ENCODE measurements at places on chromosomes 5 and 9. TPM values are rescaled to one million over a fixed set of nuclear protein-coding genes. Genes with fewer than 3 reads are reported as not detected.

The SLC27A6 gene
- total RNA-seq, result not detected

The CBY3 gene
- 0.51 TPM for total RNA-seq

DNA sequence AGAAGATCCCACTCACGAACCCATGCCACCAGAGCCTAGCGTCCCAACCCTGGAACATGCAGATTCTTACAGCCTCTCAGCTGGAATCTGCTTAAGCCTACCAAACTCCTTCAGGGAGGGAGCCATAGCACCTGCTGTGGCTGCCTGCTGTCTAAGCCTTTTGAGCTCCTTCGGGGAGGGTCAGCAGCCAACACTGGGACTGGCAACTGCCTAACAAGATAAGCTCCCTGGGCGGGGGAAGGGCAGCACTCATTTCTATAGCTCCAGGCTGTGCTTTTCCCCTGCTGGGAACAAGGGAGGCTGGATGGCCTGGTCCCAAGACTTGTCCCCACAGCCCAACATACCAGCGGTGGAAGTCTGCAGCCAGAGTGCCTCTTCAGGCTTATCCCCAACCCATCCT lies 199.1 kb upstream of the OR13F1 start:
- no peak for DNase-seq

DNA sequence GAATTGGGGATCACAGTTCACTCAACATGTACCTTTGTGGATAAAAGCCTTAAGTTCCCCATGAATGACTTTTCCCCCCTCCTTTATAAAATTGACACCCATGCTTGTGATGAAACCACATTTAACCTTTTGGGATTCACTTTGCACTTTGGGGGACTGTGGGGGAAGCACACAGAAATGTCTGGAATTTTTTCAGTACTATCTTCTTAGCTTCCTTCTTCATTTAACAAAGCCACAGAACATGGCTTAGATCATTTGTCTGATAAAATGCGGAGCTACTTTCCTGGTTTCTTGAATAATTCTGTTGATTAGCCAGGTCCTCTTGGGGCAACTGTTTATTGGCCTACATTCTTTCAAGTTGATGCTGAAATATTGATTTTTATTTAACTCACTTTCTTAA lies 29.9 kb downstream of the TNFSF15 start:
- no peak for DNase-seq

DNA sequence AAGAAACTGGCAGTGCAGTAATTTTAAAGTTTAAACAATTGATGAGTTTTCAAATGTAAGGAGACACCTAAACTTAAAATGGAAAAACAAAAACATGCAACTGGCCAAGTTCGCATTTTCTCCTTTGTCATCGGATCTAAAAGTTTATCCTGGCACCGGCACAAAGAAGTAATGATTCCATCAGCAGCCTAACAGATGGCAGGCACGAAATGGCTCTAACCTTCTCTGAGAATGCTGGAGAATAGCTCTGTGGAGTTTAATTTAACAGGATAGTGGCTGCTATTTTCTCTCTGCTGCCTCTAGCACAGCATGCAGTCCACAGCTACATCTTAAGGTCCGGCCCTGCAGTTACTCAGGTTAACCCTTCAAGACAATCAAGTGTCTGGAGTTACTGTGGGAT lies 82.2 kb downstream of the PRELID2 start:
- DNase-seq, result no peak

DNA sequence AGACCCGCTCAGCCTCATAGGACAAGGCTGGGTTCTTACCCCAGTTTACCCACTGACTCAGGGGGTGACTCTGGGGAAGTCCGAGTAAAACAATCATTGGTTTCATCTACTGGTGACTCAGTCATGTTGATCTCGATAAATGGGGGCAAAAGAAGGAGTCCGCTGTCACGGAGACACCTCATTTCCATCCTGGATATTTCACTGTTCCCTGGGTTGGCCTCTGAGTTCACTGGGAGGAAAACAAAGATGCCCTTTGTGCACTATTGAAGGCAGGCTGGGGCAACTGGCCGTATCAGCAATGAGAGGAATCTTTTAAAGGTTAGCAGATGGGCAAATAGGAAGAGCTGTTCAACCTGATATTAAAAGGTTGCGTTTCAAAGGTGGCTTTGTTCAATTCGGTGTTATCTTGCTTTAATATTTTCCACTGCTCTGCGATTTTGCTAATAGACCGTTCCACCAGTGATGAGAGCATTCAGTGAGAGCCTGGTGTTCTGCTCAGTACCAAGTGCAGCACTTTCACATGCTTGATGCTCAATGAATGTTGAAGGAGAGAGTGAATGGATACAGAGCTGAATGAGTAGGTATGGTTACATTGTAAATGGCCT lies 110.2 kb upstream of the EGFLAM start:
- DNase-seq, result no peak

DNA sequence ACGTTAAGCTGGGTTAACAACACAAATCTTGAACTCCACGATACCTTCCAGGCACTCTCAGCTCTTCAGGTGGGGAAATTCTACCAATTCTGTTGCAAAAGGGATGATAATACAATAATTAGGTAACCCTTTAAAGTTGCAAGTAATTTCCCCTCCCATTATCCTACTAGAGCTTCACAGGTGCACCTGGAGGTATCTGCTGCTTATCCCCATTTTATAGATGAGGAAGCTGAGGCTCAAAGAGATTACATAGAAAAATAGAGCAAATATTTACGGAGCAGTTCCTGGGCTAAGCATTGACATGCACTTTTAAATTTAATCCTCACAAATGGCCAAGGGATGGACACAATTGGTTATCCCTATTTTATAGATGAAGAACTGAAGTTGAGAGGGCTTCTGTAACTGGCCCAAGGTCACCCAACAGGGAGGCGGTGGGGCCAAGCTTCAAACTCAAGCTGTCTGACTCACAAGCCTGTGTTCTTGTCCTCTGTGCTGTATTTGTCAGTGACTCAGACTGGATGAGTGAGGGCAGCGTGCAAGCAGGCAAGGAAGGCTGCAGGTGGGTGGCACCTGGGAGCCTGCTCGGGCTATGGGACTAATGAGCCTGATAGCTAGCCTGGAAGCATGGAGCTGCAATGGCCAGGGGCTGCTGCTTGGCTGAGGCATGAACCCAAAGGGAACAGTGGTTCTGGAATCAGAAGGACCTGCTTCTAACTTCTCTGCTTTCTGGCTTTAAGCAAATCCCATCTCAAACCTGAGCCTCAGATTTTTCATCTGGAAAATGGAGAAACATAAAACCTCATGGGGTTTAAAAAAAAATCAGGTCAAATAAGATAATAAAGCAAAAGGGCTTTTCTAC lies 105.5 kb downstream of the PDE6A start:
- no peak for DNase-seq

DNA sequence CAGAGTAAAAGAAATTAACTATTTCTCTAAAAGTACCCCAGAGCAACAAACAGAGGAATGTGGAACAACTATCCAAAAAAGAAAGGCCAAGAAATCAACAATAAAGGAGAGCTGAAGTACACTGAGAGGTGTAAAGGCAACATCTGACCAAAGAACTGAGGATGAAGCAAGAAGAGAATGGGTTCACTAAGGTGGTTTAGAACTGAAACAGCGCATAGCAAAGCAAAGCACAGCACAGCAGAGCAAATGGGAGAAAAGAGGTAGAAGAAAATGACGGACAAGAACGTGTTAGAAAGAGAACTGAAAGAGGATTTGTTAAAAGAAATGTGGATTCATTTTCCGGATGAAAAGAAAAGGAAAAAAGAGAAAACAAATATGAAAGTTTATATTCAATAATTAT lies 25.8 kb downstream of the RFX3 start:
- DNase-seq, result no peak
